ENCODE measurements at places on chromosomes 6 and 20. TPM values are rescaled to one million over a fixed set of nuclear protein-coding genes. Genes with fewer than 3 reads are reported as not detected.

Gene SLC44A4
- total RNA-seq = not detected

Gene GUCA1A
- total RNA-seq = 0.33 TPM

Gene GATA5
- not detected for total RNA-seq

Gene LPA
- total RNA-seq = not detected

Gene RPL10A
- 2,774 TPM for total RNA-seq

Gene SLC12A5
- 0.17 TPM for total RNA-seq

Gene MDFI
- not detected for total RNA-seq

Gene TMEM200A
- total RNA-seq = 44.5 TPM

Gene ARMC12
- 1.2 TPM for total RNA-seq

Gene ISM1
- total RNA-seq = not detected

Gene MYT1
- total RNA-seq = under 0.01 TPM

Gene CLIC5
- total RNA-seq = not detected

Gene CAGE1
- total RNA-seq = 0.17 TPM

Gene ZC3H12D
- 0.15 TPM for total RNA-seq

Gene TBC1D22B
- total RNA-seq = 8.8 TPM

Gene RIMS1
- under 0.01 TPM for total RNA-seq

Gene TPX2
- 6.9 TPM for total RNA-seq

Gene C20orf141
- not detected for total RNA-seq

Gene SYNDIG1
- 0.17 TPM for total RNA-seq

Gene RCAN2
- 2.2 TPM for total RNA-seq

Gene SNAP25
- total RNA-seq = 9.6 TPM

Gene PRDM13
- total RNA-seq = not detected

Gene ZNF311
- total RNA-seq = 1.8 TPM

Gene TRIM10
- total RNA-seq = not detected

Gene PNPLA1
- not detected for total RNA-seq

Gene RAET1E
- 2.2 TPM for total RNA-seq

Gene POPDC3
- total RNA-seq = 22.5 TPM

Gene KCNK15
- total RNA-seq = 0.29 TPM

Gene SIRPG
- not detected for total RNA-seq

Gene CYP39A1
- total RNA-seq = 1.3 TPM

Gene THBD
- total RNA-seq = 27.3 TPM

Gene LGSN
- total RNA-seq = not detected

Gene CALHM6
- 0.44 TPM for total RNA-seq

Gene KHDC1
- 8.1 TPM for total RNA-seq

Gene ZBTB46
- 9.9 TPM for total RNA-seq

Gene DYNLT2
- 0.99 TPM for total RNA-seq

Gene MACROD2
- total RNA-seq = 0.50 TPM

Gene TREM2
- total RNA-seq = 0.44 TPM

Gene ELOVL4
- 8.7 TPM for total RNA-seq

Gene PTCRA
- total RNA-seq = not detected

Data from smooth muscle cell of trachea (primary cell).